ENCODE measurements at places on chromosomes 4 and X.

- DNase-seq = no peak
These were observed 3.5 kb upstream of the VMA21 start for GRCh38 chrX:151393514-151393913.

DNA sequence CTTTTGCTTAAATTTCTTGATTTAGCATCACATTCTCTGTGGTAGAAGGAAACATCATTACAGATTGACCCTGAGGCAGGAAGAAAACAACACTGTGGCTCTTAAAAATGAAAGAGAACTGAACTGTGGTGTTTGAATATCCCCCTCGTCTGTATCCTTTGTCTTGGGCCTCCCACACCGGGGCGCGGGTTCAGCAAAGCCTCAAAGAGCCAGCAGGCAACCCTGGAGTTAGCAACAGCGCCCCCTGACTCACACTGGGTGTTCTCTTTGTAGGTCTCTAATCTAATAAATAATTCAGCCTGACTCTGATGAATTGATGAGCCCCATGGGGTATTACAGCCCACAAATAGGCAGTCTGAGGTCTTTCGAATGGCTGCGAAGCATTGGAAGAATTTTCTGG lies 46.1 kb upstream of the CTSO start:
- no peak for DNase-seq

DNA sequence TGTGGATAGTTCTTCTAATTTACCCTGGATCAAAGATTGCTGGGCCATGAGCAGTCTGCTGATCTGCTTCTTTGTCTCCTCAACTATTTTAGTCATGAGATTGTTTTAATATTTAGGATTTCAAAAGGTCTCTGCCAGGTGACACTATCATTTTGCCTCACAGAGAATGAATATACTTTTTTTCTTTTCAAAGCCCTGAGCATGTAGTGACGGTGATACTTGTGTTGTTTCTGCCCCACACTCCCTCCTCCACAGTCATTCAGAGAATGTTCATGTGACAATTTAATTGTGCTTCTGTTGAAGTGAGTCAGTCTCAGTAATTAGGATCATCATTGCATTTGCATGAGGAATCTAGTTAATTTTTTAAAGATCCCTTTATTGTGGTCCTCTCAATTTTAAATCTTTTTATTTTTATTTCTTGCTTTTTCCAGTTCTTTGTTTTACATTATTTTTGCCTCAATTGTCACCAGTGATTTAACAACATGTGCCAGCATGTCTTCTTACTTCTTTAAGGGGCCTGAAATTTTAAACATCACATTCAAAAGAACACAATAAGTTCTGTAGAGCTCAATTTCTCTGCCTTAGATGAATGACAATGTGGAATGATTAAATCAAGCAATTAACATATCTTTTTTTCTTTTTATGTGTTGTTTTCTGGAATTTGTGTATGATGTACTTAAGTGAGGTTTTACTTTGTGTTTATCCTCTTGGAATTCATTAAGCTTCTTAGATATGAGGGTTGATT lies 12.3 kb downstream of the MMRN1 start:
- DNase-seq = peak; percentile 49

GRCh38 chrX:9135901-9136510 lies 102.1 kb upstream of the FAM9B start:
- no peak for DNase-seq

GRCh38 chr4:7499661-7500060 lies 64.9 kb upstream of the PSAPL1 start:
- DNase-seq = no peak

DNA sequence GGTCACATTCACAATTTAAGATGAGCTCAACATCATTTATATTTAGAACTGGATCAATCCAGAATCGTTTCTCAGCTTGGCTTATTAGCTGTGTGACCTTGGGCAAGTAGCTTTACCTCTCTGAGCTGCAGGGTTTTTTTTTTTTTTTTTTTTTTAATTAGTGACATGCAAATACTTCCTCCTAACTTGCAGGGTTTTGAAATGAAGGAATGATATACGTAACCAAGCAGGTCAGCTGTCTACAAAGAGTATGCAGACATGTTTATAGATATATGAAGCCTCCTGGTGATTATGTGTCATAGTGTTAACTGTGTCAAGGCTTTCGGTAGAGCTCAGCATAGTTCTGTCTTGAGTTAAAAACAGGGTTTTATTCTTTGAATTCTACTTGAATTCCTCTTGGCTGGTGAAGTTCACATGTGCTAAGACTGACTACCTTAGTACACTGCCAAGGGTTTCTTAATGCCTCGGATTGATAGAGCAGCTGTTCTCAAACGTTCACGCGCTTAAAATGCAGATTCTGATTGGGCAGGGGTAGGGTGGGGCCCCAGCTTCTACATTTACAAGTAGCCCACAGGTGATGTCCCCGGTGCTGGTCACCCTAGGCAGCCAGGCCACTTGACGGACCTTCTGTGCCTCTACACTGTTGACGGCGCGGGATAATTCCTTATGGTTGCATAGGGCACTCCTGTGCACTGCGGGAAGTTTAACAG lies 654 bp upstream of the STS start:
- no peak for DNase-seq

DNA sequence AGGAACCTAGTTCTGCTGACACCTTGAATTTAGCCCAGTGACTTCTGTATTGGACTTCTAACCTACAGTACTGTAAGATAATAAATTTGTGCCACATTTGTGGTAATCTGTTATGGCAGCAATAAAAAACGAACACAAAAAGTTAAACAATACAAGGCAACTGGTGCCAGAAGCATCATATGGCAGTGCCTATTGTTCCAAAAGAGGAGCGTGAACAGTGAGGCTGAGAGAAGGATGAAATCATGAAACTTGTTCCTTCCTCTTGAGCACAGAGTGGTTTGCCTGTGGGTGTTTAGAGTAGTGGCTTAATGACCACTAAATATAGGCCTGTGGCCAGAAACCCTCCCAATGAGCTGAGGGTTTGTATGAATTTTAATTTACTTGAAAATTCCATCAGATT lies 69.7 kb upstream of the PGRMC2 start:
- DNase-seq = no peak

DNA sequence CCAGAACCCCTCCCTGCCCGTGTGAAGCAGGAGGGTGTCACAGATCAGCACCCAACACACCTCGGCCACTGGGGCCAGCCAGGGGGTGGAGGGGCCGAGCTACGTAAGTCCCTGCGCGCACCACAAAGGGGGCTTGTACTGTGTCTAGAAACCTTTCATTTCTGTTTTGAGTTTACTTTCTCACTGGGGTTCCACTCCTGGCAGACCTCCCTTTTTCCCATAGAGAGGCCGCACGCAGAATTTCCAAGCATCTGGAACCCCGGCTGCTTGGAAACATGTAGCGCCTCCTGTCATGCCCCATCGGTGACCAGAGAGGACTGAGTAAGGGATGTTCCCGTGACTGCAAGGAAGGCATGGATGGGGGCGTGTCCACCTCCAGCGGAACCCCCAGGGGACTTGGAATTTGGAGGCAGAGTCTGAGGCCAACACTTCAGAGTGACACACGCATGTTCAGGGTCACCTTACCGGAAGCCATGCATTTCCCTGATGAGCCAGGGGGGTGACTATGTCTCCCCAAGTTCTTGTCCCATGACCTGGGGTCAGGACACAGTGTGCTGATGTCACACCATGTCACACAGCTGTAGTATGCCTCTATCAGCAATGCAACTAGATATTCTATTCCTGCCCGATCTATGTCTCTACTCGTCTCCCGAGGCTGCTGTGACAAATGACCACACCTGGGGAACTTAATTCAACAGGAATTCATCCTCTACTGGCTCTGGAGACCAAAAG lies 105.3 kb downstream of the DHRSX start:
- DNase-seq = no peak

DNA sequence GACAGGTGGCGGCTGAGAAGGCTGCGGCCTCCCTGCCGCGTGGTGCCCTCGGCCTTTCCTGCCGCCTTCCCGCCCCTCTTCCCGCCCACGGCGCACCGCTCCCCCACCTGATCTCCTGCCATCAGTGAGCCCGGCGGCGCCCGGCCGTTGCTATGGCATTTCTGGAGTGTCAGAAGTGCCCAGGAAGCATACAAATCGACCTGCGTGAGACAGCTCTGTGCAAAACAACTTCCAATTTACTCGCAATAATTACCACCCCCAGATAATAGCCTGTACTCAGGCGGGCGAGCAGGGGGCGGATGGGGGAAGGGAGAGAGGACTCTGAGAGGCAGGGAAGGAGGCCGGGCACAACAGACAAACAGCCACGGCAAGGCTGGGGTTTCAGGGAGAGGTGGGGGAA lies 16.6 kb upstream of the ERCC6L start:
- peak; percentile 90 for DNase-seq

DNA sequence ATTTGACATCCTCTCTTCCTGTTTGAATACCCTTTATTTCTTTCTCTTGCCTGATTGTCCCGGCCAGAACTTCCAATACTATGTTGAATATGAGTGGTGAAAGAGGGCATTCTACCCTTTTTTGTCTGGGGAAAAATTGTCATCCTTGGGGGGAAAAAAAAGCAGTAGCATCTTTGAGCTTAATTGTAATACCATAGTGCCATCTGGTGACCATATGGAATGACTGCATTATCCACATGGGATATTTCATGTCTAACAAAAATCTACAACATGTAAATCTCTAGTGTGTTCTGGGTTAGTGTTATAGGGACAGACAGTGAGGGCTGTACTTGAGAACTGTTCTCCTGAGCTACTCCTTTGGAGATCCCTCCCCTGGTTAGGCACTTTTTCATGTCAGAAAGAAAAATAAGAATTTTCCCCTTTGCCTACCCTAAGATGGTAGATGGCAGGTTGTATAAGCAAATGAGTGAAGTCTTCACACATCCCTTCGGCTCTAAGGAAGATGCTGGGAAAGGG lies 26.0 kb downstream of the CAPN6 start:
- DNase-seq = no peak

- peak; percentile 45 for DNase-seq
These were observed 2.2 kb downstream of the PLXNB3 start for GRCh38 chrX:153766098-153766817.

DNA sequence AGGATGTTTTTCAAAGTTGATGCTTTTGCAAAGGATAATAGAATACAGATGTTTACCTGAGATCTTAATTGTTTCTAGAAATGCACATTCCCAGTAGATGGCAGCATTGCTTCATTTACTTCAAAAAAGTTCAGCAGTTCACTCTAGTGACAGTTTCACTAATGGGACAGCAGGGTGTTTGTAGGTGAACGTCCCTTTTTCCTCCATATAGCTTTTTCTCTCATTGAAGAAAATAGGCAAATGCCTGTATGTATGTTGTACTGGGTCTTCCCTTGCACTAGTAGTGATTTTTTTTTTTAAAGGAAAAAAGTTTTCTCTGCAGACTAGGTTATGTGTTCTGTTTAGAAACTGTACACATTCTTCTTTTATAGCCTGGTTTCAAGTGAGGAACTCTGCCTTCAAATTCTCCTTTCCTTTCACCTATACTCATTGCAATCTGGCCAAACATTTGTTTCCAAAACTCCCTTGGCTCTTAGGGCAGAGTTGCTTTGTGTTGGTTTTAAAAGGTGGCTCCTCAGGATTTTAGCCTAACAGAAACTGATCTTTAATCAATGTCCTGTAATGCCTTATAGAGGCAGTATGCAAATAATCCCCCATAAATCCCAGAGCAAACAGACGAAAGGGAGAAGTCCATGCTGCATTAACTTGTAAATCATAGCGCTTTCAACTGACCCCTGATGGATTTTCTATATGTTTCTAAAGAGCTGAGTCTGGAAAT lies 86.3 kb downstream of the EGF start:
- no peak for DNase-seq

- DNase-seq = no peak
These were observed 12.6 kb downstream of the ELF4 start for GRCh38 chrX:130097507-130098209.

- no peak for DNase-seq
These were observed 208.1 kb upstream of the TET2 start for GRCh38 chr4:104938624-104939023.

DNA sequence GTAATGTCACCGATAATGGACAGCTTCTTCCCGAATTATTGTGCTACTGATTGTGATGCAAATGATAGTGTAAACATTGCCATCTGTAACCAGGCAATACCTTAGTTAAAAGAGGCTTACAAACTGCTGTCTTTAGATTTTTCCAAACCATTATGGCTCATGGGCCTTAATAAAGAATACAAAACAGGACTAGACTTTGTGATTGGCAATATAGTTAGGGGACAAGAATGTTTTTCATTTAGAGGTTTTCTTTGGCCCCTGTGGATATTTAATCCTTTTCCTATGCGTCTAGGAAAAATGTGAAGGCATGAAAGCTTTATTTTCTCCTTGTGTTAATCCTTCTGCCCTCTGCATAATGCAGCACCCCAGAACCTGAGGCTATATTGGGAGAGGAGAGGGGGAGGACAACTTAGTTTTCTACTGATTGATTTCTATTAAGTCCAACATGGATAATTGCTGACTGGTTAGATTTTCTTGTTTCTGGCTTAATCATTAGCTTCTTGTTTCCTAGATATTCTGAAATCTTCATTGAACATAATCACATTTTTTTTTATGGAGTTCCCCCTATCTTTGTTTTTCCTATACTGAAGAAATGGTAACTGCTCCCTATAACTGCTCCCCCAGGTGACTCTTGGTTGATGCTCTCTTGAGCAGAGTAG lies 1.9 kb downstream of the PRPS1 start:
- DNase-seq = no peak

GRCh38 chrX:153438532-153438931 lies 7.3 kb downstream of the TREX2 start:
- DNase-seq = no peak

DNA sequence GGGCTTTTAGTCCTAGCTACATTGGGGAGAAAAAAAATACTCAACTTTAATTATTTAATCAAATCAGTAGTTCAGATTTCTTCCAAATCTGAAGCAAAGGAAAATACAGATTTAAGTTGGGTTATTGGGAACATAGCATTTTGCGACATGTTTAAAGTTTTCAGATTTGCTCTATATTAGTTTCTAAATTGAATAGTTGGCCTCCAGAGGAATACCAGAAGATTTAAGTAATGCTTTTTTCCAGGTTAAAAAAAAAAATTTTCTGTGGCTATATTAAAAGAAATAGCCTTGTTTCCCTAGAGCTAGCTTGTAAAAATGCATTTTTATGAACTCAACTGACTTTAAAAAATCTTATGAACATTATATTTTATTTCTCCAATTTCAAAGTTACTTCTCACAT lies 115.9 kb downstream of the DDX53 start:
- DNase-seq = no peak

DNA sequence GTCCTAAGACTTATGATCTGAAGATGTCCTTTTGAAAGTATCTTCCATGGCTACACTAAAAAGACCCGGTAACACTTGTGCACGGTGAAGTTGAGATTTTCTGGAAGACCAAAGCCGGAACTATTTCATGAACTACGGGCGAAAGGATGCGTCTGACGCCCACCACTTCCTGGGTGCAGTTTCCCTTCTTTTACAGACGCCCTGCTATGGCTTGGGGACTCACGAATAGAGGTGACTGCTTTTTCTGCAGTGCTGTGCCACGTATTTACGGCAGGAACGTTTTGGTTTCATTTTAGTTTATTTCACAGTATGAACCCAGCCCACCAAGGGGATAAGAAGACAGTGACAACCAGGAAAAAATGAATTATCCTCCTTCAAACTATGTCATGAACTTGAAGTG lies 180.4 kb downstream of the AFAP1 start:
- no peak for DNase-seq

DNA sequence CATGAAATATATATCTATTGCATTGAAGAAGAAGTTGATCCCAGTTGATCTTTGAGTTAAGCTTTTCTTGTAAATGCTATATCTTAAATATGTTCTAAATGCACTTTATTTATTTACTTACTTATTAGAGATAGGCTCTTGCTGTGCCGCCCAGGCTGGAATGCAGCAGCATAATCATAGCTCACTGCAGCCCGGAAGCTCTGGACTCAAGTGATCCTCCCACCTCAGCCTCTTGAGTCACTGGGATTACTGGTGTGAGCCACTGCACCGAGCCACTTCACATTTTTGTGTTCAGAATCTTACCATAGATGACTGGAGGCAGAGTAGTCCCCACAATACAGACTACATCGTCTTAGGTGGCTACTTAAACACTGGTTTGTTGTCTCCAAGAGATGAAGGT lies 324.3 kb upstream of the SLIT2 start:
- DNase-seq = no peak

Data from NCI-H1436 treated with DMSO at 0.1 percent for 48 hours (cell line).